ENCODE measurements at places on chromosomes 16 and 17. TPM values are rescaled to one million over a fixed set of nuclear protein-coding genes. Genes with fewer than 3 reads are reported as not detected.

The ALDH3A1 gene
- not detected for total RNA-seq

DNA sequence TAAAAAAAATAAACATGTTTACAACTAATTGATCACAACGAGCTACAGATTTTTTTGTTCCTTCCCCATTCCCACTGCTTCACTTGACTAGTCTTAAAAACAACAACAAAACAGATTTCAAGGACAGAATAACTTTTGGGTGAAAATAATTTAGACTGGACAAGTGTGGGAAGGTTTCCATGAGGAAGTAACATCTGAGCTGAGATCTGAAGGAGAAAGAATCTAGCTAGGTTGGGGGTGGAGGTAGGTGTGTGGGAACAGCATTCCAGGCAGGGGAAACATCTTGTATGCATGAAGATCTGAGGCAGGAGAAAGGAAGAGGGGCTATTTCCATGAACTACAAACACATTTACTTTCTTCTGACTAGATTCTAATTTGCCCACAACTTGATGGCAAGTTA, 9.2 kb downstream of the BRD7 start:
- no peak for DNase-seq

- DNase-seq: no peak
These were observed 6.0 kb downstream of the SLFN14 start for GRCh38 chr17:35554668-35555067.

DNA sequence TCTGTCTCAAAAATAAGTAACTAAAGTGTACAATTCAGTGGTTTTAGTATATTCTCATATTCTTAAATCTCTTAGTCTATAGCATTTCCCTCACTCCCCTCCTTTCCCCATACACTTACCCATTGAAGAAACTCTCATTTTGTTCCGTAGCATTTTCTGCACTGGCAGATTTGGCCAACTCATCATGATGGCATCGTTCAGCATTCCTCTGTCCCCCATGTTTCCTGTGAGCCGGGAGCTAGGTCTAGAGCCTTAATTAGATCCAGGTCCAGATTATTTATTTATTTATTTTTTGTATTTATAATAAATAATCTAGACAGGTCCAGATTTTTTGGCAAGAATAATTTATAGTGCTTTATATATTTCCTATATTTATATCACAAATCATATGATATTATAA, 31.0 kb downstream of the HEATR3 start:
- DNase-seq: no peak

The DRC3 gene
- not detected for total RNA-seq

DNA sequence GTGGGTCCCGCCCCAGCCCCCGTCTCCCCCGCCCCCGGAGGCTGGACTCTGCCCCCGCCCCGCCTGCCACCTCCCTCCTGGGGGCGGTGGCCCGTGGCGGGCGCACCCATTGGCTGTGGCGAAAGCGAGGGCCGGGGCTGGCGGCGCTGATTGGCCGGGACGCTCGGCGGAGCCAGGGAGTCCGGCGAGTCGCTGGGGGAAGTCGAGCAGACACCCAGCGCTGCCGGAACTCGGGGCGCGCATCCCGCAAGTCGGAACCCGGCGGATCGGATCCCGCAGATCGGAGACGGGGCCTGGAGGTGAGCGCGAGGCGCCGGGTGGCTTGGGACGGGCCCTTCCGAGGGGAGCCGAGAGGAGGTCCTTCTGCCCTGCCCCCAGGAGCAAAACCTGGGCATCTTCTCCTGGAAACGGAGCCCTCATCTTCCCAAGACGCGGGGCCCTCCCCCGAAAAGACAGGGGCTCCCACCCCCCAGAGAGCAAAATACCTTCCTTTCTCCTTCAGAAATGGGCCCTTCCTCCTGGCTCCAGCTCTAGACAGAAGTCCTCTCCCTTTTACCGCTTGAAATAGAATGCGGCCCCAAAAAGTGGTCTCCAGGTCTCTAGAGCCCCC, at the start of gene ABAT:
Gene ABAT, plus strand, starts transcription at position 205 of the 610 bp plus-strand sequence. CDS start 61,123 bp downstream, outside the sequence.
- DNase-seq: peak; percentile 96

DNA sequence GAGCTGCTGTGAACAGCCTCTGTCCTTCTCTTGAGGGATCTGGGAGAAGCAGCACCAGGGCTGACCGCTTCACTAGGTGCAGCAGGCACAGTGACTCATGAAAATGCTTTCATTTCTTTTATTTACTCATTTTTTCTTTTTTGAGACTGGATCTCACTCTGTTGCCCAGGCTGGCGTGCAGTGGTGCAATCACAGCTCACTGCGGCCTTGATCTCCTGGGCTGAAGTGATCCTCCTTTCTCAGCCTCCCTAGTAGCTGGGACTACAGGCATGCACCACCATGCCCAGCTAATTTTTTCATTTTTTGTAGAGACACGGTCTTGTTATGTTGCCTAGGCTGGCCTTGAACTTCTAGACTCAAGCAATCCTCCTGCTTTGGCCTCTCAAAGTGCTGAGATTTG, 216.8 kb upstream of the EEF2KMT start:
- DNase-seq: no peak

The CALB2 gene
- total RNA-seq: not detected

DNA sequence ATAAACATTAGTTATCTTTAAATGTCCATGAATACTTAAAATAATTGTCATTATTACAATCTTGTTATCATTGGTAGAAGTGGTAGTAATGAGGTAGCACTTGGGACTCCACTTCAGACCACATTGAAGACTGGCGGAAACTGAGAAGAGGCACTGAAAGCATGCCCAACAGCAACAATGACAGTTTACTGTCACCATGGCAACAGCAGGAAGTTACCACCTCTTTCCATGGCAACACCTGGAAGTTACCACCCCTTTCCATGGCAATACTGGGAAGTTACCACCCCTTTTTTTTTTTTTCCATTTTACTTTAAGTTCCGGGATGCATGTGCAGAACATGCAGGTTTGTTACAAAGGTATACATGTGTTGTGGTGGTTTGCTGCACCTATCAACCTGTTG, 494.9 kb upstream of the RBFOX1 start:
- DNase-seq: no peak

GRCh38 chr17:7043182-7043496, 753 bp downstream of the SLC16A11 start:
- DNase-seq: no peak

Measured in Karpas-422 (cell line).